ENCODE measurements at places on chromosomes 2 and 18.

DNA sequence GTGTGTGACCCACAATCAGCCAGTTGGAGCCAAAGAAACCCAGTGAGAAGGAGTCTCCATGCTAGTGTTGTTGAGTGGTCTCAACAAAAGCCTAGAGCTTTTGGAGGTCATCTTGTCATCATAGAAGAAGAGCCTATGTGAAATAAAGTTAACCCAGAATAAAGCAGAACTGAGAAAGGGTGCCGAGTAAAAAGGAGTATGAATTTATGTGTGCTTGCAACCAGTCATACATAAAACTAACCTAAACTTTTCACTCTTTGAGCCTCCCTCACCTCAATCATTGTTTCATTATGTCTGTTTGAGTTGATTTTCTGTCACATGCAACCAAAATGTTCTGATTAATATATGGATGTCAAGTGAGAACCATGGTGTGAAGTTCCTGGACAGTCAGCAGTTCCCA is 599.3 kb upstream of the ZEB2 start:
- no peak for DNase-seq

- no peak for DNase-seq
These were observed 196.3 kb downstream of the DCDC2C start for GRCh38 chr2:3899536-3900155.

DNA sequence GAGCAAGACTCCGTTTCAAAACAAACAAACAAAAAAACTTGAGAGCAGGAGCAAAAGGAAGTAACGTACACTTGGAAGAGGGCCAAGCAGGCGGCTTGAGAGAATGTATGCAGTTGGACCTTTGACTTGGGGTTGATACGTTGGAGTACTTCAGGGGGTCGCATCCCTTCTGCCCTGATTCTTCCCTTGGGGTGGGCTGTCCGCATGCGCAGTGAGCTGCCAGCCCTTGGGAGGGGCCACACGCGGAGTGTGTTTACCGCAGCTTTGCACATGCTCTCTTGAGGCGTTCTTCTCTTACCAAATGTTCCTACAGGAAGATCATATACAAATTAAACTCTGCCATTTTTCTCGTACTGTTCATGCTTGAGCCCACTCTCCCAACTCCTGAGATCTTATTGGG is 38.1 kb upstream of the SOCS6 start:
- DNase-seq: no peak

GRCh38 chr2:104577143-104577542 is 276.8 kb upstream of the POU3F3 start:
- DNase-seq: no peak

- DNase-seq: peak; percentile 12
These were observed 4.9 kb downstream of the KLHL30 start for GRCh38 chr2:238143239-238143951.

DNA sequence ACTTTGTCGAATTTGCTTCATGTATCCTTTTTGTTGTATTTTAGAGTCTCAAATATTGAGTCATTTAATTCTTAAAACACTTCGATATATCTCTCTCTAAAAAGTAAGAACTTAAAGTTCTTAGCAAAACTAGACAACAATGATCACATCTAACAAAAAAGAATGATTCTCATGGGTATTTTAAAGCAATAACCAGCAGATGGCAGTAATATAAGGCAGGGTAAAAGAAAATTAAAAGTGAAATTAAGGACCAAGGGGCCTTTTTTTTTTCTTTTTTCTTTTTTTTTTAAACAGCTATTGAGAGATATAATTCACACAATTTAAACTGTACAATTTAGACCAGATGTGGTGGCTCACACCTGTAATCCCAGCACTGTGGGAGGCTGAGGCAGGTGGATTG is 9.9 kb upstream of the AOX1 start:
- peak; percentile 62 for DNase-seq

DNA sequence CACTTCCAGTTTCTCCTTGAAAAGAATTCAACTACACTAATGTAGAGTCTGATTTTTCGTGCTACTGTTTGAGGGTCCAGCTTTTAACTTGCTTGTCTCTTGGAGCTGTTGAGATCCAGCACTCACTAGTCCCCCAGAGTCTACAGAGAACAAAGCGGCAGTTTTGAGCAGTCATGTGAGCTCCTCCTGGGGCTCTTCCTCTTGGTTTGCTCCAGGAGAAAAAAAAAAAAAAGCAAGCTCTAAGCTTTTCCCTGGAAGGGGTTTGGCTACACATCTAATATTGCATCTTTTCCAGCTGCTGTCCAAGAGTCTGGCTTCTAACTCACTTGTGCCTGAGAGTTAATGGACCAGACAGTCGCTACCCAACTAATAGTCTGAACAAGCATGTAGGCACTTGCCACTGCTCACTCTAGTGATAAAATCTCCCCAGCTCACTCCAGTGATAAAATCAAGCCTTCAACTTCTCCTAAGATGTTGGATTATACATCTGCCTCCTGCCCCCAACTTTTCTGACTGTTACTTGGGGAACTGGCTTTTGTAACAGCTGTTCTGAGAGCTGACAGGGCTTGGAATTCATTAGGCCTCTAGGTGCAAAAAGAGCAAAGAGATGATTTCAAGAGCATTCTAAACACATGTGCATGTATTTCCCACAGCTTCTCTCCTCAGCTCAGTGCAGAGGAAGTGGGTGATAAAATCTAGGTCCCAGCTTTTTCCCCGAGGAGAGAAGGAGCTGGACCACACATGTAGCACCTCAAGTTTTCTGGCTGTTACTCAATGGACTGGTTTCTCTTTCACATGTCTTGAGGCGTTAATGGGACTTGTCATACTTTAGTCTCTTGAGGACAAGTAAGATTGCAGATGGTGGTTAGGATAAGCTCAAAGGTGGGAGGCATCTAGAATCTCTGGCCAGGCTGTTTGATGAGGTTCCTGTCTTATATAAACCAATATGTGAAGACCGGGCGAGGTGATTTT is 750.5 kb downstream of the LRP1B start:
- DNase-seq: peak; percentile 2

DNA sequence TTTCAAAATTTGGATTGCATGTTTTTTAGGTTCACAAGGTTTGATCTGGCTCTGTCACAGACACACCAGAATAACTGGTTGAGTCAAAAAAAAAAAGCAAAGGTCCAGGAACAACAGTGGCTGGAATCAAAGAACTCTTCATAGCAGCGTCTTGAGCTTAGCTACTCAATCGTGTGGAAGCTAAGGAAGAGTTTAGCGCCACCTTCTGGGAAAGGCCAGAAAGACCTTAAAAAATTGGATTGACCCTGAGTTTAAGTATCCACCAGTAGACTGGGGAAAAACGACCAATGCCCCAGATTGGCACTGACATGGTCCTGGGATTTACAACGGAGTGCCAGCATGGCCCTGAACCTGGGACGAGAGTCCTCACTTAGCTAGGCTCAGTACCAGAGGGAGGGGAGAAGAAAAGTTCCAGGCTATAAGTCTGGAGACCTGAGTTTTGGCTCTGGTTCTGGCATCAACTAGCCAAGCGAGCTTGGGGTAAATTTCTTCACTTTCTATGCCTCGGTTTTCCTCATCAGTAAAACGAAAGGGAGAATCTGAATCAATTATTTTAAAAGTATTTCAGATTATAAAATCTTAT is 71.1 kb upstream of the TFCP2L1 start:
- DNase-seq: peak; percentile 87

DNA sequence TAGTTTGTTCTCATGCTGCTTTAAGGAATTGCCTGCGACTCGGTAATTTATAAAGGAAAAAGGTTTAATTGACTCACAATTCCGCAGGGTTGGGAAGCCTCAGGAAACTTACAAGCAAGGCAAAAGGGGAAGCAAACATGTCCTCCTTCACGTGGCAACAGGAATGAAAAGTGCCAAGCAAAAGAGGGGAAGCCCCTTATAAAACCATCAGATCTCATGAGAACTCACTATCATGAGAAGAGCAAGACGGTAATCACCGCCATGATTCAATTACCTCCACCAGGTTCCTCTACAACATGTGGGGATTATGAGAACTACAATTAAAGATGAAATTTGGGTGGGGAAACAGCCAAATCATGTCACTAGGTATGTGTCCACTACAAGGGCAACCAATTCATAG is 53.9 kb downstream of the MAP4K3 start:
- DNase-seq: no peak

- no peak for DNase-seq
These were observed 88.2 kb upstream of the GLI2 start for GRCh38 chr2:120647487-120647886.

DNA sequence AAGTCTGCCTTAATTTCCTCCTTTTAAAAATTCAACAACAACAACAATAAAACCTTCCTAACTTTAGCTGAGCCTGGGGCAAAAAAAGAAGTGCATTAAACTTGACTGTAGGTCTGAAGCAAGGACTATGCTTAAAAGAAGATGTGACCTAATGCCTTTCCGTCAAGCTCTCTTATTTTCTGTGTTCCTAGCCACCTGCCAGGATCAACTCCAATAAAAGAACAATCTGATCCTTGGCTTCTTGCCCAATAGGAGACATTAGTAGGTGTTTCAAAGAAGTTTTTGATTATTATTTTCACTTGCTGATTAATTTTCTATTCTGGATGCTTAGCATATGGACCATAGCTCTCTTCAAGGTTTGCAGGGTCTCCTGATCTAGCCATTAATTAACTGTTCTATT is 237.5 kb downstream of the STK39 start:
- DNase-seq: no peak

DNA sequence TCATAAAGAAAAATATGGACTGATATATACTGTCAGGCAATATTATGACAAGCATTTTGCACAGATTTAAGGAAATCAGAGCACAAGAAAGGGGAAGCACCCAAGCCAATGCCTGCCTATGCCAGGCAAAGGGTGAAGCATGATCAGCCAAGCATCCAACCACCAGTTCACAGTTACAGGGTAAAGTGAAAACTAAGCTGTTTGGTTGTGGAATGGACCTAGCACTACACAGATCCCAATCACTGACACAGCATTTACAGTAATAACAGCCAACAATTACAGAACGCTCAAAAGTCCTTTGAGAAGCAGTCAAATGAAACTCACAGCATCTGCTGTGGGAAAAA is 90.3 kb downstream of the SP3 start:
- no peak for DNase-seq

DNA sequence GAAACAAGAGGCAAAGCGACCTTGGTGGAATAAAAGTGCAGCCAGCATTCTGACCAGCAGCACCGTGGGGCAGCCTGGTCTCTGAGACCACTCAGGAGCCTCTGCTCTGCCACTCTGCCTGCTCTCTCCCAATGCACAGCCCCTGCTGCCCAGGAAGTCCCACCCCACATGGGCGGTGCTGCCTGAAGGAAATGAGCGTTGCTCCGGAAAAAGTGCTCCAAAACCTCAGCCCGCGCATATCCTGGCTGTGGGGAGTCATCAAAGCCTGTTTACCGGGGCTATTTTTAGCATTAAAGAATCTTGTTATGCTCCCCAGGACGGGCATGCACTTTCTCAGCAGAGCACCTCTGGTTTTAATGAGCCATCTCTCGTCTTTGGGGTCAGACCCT is 54.5 kb downstream of the EPAS1 start:
- no peak for DNase-seq

DNA sequence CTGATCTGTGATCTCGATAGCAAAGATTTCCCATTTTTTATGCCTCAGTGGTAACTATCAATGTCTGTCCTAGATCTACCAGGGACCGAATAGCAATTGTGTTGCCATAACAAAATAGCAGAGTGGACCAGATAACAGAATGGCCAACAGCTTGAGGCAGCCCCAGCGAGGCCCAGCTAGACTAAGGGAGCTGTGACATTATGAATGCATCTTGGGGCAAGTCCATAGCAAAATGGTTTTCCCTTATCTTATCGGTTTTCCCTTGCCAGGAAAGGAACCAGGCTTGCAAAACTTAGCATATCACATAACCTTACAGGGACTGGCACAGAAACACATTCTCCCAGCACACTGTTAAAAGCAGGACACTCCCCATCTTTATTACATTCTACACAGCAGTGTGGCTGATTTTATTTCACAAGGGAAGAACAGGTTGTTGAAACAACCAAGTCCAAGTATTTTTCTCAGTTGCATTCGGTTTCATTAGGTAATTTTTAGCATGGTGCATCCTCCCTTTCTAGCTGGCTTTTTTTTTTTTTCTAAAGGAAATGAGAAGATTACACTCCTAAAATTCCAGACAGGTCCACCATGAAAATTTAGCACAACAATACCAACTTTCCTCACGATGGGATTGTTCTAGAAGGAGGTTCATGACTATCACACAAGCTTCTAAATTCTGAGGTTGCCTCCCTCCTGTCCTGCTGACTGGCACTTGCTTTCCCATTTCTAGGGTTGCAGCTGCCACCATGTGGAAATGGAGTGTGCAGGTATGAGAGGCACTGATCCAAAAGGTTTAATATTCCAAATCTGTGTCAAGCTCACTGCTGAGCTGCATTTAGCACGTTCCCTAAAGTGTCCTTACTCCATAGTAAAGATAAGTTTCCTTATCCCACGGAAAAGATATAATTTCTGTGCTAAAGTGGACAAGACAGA is 97.0 kb upstream of the SLC35G4 start:
- DNase-seq: no peak

GRCh38 chr2:54687595-54688152 is 35.8 kb upstream of the EML6 start:
- DNase-seq: no peak

GRCh38 chr2:54504866-54505265 is 48.7 kb downstream of the SPTBN1 start:
- no peak for DNase-seq

DNA sequence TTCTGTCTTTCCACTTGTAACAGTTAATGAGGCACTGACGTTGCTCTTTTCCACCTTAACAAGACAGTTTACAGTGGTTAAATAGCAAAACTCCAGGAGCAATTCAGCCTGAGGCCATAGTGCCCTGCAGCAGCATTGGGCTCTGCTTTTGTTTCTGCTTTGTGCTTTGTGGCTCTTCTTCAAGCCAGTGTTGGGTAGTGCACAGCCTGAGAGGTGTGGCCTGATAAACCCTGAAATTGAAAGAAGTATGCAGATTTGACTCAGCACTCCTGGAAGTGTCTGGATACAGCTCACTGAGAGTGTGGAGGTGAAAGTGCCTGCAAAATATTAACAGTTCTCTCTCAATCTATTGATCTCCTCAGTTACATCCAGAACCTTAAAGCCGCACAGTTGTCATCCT is 63.0 kb downstream of the STK25 start:
- DNase-seq: no peak

DNA sequence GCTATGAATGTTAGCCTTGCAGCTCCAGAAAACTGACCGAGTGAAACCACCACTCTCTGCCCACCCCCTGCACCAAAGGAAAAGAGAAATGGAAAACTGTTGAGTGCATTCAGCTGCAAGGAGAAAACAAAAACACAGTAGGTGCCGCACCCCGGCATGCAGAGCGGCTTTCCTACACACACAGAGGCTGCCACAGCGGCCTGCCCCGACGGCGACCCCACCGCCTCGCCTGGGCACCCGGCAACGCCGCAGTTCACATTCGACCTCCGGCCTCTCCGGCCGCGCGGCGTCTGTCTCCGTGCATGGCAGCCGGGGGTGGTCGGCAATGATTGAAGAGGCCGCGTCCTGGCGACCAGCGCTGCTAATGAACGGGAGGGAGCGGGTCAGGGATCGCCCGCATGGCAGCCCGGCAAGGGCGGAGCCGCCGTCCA is 417.1 kb upstream of the SALL3 start:
- no peak for DNase-seq

GRCh38 chr2:213751446-213751845 is 467.2 kb downstream of the SPAG16 start:
- no peak for DNase-seq
